Stimulated activated CD4-positive, alpha-beta T cell treated with anti-CD3 and anti-CD28 coated beads, Interleukin-2, amount 100 ng/mL, for 24 hours (primary cell): ENCODE measurements at places on chromosomes 2 and 18.

GRCh38 chr2:95057535-95058370 lies 32.2 kb downstream of the MAL start:
- no peak for DNase-seq

- no peak for DNase-seq
These were observed 33.5 kb upstream of the EML4 start for GRCh38 chr2:42135381-42136312.

DNA sequence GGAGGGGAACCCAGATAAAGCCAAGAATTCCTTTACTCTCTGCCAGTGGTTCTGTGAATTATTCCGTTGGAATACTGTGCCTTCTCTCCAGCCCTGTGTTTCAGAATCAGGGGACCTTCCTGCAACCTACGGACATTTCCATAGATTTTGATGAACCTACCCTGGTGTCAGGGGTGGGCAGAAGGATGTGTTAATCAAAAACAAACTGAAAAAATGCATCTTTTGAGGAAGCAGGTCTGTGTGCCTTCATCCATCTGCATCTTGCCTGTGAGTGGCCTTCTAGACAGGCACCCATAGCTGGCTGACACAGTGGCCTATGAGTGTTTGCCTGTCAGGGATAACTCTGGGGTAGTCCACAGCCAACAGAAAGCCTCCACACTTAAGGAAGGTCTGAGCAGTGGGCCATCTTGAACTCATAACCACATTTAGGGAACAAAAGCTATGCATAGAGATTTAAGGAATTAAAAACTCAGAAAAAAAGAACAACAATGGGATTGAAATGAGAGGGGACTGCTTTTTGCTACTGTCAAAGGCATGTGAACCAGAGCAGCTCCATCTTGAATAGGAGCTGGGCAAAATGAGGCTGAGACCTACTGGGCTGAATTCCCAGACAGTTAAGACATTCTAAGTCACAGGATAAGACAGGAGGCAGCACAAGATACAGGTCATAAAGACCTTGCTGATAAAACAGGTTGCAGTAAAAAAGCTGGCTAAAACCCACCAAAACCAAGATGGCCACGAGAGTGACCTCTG lies 45.9 kb upstream of the ITGA6 start:
- no peak for DNase-seq

DNA sequence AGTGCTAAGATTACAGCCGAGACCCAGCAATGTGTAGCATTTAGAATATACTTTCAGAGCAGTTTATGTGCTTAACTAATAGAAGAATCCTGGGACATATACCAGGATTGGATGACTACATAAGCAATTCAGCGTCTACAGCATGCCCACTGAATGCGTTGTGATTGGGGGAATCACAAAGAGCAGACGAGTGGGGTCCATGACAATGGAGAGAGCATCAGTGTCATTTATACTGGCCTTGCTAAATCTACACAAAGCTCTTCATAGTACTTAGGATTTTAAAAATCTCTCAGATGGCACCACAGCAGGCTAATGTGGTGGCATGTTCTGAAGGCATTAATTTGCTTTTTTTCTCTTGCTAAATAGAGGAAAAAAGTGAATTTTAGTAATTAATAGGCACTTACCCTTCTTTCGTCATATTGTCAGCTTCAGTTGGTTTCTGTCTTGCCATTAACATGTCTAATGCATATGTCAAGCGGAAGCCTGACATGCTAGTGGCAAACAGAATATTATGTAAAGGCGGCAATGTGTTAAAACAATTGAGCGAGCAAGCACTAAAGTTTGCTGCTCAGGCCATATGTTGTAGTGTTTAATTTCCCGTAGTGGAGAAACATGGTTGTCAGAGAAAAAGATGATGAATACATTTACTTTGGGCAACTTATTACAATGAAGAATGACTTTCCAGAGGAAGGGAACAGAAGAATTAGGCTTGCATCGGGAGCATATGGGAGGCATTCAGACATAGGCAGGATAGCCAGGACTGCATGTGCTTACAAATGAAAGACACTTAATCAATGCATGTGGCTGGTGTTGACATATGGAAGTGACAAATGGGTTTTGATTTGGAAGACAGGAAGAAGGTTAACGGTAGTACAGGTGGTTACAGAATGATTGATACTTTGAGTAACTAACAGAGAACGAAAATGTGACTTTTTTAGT lies 145.2 kb downstream of the ICOS start:
- no peak for DNase-seq

DNA sequence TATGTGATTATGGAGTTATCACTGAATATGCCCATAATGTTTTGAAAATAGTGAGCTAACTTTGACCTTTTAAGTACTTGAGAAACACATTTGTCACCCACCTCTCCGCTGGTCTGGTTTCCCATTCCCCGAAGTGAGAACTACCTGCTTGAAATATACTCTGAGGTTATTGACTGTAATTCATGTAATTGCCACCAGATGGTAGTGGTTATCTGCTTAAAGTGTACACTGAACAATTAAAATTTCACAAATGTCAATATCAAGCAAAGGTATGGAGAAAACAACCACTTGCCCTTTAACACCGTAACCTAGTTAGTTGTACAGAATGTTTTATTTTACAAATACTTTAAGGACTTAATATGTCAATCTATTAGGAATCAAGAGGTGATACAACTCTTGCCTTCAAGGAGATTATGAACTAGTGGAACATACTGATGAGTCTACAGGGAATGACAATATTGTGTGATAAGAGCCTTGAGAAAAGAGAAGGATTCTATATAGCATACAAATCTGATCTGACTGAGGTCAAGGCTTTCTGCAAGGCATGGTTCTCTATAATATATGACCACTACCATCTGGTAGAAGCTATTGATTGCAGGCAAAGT lies 316.8 kb upstream of the KCNH7 start:
- no peak for DNase-seq
